Fibroblast of skin of back (primary cell): ENCODE measurements at places on chromosomes 6 and 20.

DNA sequence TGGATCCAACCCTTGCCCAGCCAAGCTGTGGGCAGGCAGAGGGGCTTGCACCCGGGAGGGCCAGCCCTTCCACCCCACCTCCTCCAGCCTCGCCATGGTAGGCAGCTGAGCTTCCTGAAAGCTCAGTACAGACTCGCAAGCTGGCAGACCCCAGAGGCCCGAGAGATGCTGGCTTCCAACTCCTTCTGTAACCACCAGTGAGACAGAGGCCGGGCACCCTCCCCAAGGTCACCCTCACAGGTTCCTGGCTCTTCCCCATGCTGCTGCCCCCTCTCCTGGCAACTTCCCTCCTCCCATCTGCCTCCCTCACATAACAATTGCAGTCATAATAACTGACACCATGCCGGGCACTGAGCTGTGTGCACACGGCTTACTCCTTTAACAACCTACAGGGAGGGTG is 26.2 kb upstream of the NOL4L start:
- DNase-seq: no peak

DNA sequence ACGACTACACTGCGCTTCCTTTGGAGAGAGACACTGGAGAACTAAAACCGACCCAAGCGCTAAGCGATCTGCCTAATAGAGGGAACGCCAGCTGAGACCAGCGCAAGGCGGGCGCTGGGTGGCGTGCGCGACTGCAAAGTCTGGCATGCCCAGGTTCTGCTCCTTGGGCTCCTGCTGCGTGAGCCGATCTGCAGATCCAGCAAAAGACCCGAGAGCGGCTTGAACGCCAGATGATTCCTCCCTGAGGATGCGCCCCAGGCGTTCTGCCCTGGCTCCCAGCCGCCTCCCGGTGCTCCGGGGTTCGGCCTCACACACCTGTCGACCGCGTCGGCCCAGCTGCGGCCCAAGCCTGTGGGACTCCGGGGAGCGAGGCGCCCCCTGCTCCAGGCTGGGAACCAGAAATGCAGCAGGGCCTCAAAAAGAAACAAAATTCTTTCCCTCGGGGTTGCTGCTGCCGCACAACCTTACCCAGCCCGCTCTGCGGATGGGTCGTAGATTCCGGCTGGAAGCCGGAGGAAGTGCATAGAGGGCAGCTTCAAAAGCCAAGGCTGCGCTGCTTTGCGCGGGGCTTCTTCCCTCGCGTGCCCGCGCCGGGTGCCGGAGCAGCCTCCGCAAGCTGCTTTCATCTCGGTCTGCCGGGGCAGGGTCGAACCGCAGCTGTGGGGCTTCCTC is 17.9 kb upstream of the PRDM13 start:
- peak; percentile 62 for DNase-seq

- no peak for DNase-seq
These were observed 56.0 kb upstream of the SLC22A16 start for GRCh38 chr6:110532431-110532830.

DNA sequence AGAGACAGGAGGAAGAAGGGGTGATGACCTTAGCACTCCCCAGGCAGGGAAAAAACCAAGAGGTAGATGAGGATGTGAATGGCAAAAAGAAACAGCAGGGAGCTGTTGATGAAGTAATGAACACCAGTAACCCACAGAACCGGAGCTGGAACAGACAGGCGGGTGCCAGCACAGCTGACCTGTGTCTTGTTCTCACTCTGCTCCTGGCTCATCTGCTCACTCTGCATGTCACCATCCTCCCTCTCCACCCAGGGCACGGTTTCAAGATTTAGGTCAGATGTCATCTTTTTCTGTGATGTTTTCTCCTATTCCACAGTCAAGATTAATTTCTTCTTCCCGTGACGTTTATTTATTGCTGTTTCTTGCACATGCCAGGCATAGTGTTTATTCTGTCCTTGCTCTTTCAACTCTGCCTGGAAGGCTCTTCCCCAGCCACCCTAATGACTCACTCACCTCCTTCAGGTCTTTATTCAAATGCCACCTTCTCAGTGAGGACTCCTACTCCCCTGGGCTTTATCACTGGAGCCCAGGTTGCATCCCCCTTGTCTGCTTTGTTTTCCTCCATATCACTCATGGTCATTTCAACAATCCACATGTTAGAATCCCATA is 164.5 kb upstream of the HDAC2 start:
- no peak for DNase-seq

GRCh38 chr20:3459881-3460307 is 10.9 kb upstream of the ATRN start:
- no peak for DNase-seq

DNA sequence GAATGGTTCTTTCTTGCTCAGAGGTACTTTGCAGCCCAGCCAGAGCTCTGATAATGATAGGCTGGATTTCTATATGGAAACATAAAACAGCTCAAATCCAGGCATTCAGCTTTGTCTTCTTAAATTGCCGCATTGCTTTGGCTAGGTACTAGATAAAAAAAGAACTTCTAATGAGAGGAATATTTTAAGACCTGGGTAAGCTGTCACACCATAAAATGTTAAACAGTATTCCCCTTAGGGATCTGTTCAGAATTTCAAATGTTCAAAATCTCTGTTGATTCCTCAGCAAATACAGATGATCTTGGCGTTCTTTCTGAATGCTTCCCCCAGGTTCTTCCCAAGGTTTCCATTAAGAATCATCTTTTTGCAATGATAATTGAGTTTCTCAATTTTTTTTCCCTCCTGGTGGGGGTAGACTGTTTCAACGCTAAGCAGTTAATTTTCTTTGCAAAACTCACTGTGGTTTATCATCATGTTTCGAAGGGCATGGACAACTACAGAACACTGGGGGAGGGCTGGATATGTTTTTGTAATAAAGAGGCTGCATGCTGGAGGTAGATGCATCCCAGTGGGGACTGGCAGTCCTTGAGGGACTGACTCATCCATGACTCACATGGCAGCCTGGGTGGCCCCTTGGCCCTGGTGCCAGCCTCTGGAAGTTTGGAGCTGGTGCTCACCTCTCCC is 31.0 kb downstream of the TIAM2 start:
- DNase-seq: peak; percentile 96

GRCh38 chr20:8540466-8540865 is 408.4 kb downstream of the PLCB1 start:
- DNase-seq: no peak

- no peak for DNase-seq
These were observed 630.8 kb upstream of the IMPG1 start for GRCh38 chr6:76703285-76703684.

- DNase-seq: no peak
These were observed 35.9 kb upstream of the STX16 start for GRCh38 chr20:58614984-58615760.

DNA sequence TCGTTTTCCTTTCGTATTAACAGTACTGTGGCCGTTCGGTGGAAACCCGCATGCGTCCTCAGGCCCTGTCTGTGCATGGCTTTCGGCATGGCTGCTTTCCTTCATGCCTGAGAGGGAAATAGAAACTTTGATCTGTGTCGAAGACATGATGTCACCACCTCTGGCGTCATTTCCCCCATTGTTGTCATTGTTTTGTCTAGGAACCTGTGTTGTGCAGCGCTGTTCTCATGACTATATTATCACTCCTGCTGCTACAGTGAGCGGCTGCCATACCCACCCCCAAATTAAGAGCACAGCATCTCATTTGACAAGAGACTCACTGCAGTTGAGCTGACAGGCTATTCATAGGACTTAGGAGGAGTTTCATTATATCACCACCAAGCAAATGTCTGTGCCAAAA is 172.3 kb downstream of the TMEM242 start:
- no peak for DNase-seq

- DNase-seq: no peak
These were observed 38.4 kb upstream of the SLC22A16 start for GRCh38 chr6:110514818-110515217.

DNA sequence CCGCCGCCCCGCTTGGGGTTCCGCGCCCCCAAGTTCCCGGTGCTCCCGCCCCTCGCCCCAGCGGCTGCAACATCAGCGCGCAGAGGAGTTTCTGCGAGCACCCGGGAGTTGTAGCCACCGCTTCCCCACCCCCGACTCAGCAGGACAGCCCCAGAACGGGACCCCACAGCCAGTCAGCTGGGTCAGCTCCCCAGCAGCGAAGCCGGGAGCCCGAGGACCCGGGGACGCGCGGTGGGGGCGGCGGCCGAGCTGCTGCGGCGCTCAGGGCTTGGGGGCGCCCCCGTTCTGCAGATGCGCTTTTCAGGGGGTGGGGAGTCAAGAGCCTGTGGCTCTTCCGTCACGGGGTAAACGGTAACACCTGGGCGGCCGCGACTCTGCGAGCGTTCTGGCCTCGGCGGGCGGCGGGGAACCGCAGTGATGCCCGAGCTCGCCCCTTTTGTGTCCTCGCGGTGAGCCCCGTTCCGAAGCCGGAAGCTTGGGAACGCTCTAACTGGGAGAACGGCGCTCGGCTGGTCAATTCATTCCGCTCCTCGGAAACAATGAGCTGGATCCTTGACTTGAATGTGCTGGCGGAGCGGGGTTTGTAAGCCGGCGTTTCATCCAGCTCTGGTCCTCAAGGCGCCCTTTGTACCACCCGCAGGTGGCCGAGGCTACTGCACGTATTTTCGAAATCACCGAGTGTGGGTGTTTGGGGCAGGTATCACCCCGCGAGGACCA is 774 bp downstream of the PLEKHG1 start:
- peak; percentile 70 for DNase-seq

DNA sequence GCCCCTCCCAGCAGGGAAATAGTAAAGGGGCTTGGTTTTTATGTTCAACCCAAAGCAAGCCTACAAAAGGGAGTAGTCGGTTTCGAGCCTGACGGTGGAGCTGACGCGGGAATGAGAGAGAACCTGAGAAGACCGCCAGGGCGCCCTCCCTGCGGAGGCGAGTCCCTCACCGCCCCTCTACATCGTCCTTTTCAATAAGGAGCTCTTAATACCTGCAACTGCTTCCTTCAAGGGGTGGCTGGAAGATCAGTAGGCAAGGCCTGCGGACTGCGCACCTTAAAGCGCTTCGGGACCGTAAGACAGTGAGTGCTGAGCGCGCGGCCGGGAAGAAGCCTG is 709 bp upstream of the ZNF76 start:
- DNase-seq: peak; percentile 53

- no peak for DNase-seq
These were observed 46.3 kb upstream of the FOXA2 start for GRCh38 chr20:22630701-22631100.

- no peak for DNase-seq
These were observed 79.6 kb upstream of the SIRPG start for GRCh38 chr20:1737134-1737533.

- no peak for DNase-seq
These were observed 79.1 kb downstream of the TNFRSF21 start for GRCh38 chr6:47230579-47230978.

GRCh38 chr20:15166744-15167143 is 829.3 kb upstream of the FLRT3 start:
- DNase-seq: no peak

DNA sequence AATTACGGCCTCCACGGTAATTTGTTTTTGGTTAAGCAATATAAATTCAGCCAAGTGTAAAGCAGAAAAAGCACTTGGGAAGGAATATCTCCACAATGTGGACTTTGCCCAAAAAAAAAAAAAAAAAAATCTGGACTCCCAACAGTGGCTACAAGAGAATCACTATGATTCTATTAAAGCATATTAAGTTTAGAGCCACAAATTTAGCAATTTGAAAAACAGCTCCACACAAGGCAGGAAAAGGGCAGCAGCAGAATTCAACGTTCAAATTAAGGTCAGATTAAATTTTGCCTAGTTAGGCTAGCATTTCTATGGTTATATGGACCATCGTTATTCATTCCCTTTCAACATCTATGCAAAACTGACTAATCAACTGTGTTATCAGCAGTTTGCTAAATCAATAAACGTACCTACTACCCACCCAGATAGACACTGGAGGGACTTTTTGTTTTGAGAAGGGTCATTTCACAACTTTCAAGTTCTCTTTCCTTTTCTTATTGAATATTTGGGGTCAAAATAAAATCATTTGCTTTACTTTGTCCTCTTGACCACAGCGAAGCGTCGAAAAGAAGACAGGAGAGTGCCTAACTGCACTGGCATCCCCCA is 1.0 kb downstream of the MCM9 start:
- DNase-seq: no peak

- DNase-seq: no peak
These were observed 71.1 kb downstream of the TMEM244 start for GRCh38 chr6:129789974-129790373.

DNA sequence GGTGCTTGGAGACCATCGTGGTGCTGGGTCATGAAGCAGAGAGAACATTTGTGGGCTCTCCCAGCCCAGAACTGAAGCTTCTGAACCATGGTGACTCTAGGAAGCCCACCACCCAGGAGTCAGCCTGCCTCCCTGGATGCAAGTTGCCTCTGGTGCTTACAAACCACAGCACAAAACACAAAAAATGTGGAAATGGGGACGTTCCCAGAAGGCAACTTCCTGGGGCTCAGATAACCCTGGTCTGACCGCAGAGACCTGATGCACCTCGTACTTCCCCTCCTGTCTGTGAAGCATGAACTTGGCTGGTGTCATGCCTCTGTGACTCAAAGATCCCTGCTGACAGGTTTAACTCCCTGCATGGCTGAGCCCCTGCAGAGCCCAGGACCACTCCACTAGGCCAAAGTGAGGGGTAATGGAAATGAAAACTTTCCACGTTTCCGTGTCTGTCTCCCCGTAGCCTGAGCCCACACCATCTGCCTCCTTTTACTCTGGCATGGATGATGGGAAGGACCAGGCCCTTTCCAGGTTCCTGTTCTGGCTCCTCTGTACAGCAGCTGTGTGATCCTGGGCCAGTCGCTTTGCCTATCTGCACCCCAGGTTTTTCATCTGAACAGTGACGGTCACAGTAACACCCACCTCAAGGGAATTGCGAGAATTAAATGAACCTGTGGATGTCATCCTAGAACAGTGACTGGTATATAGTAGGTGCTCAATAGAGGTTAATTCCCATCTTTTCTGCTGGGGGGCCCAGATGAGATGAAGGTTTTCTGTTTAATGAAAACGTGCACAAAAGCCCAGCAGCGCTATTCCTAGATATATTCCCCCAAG is 57.7 kb downstream of the PPP1R16B start:
- DNase-seq: no peak
